ENCODE measurements at places on chromosomes 6 and 20.

GRCh38 chr6:13302291-13302690, 26.0 kb downstream of the TBC1D7 start:
- DNase-seq, result no peak

- no peak for DNase-seq
Measured at GRCh38 chr6:109460161-109460829, 4.7 kb upstream of the MICAL1 start.

GRCh38 chr20:62112368-62112767, 9.9 kb upstream of the LSM14B start:
- DNase-seq, result no peak

GRCh38 chr20:8675896-8676295, 393.0 kb upstream of the PLCB4 start:
- DNase-seq, result no peak

- DNase-seq, result no peak
Measured at GRCh38 chr6:28661097-28661713, 135.5 kb downstream of the GPX5 start.

Data from epithelial cell of prostate (primary cell).